Activated CD8-positive, alpha-beta memory T cell treated with anti-CD3 and anti-CD28 coated beads, Interleukin-2, amount 50 U/mL, for 4 hours (primary cell): ENCODE measurements at places on chromosomes 1 and 21.

DNA sequence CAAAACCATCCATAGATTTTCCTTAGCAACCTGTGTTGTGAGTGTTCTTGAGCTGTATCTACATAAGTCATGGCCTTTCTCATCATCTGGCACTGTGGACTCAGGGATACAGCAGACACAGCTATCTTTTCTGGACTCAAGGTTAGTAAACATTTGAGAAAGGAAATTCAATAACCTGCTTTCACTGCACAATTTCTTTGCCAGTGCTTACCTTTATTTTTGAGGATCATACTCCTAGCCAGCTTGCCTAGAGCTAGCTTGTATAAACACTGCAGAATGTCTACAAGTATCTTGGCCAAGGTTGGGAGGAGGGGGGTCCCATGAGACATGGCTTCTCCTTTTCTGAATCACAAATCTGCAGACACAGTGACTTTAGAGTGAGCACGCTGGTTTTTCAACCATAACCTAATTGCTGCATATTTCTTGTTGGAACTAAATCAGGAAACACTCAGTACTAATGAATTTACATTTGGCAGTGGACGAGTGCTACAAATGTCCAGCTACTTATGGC lies 27.2 kb downstream of the ADAMTS5 start:
- DNase-seq = no peak

- no peak for DNase-seq
Observed at GRCh38 chr1:205582471-205583291, 49.1 kb downstream of the ELK4 start.

GRCh38 chr1:153577138-153577537 lies 11.5 kb upstream of the S100A2 start:
- no peak for DNase-seq

DNA sequence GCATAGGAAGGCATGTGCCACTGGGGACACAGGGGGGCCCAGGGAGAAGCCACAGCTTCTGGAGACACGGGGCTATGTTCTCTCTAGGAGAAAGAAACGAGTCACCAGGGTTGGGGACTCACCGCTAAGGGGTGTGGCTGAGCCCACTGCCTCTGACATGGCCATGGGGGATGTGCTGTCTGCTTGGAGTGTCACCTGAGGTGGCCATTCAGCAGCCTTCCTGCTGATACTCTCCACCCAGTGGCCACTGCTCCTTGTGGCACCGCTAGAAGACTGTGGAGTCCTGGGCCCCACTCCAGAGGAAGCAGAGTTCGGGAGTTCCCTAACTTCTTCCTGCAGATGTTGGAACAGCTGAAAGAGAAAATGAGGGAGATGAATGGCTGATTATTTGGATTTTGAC lies 91.2 kb upstream of the SLC45A1 start:
- DNase-seq = no peak

DNA sequence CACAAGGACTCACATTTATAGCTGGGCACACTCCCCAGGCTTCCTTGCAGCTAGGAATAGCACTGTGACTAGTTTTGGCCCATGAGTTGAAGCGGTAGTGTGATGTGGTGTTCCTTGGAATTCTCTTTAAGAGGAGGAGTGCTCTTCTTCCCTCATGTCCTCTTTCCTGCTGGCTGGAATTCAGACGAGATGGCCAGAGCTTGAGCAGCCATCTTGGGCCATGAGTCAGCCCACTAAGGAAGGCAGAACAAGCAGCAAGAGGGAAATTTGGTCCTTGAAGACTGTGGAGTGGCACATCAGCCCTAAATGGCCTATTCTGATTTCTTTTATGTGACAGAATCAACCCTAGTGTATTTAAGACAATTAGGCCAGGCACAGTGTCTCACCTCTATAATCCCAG lies 20.0 kb downstream of the HTR6 start:
- no peak for DNase-seq

GRCh38 chr21:44519346-44520325 lies 20.4 kb downstream of the KRTAP10-1 start:
- DNase-seq = no peak

DNA sequence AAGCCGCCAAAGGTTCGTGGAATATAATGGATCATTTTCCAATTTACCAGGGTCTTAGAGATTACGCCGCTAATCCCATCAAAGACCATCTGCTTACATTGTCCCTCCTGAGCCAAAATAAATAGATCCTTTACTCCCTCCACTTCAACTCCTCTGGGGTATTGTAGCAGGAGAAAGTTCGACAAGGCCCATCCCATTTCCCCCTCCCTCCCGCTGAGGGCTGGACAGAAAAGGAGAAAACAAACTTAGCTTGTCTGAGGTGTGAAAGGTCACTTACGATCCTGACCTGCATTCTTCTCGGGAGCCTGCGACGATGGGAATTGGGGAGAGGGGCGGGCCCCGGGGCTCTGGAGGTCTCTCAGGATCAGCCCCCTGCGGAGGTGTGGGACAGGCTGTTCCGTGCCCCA lies 60.8 kb downstream of the MEF2D start:
- no peak for DNase-seq

DNA sequence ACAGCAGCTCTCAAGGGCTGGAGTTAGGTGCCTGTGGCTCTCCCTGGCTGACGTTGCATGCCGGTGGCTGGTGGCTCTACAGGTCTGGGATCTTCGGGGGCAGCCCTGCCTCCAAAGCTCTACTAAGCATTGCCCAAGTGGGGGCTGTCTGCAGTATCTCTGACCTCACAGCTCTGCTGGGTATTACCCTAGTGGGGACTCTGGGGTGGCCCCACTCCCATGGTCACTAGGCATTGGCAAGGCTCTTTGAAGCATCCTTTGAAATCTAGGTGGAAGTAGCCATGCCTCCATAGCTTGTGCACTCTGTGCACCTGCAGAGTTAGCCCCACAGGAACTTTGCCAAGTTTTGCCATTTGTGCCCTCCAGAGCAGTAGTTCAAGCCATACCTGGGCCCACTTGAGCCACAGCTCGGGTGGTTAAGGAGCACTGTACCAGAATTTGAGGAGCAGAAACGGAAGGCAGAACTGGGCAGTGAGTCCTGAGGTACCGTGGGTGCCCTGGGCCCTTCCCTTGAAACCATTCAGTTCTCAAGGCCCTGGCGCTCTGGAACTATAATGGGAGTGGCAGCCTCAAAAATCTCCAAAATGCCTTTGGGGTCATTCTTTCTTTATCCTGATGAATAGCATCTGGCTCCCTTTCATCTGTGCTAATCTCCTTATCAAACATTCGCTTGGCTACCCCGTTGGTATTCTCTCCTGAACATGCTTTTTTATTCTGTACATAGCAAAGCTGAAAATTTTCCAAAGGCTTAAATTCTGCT lies 15.4 kb downstream of the GJA4 start:
- no peak for DNase-seq

DNA sequence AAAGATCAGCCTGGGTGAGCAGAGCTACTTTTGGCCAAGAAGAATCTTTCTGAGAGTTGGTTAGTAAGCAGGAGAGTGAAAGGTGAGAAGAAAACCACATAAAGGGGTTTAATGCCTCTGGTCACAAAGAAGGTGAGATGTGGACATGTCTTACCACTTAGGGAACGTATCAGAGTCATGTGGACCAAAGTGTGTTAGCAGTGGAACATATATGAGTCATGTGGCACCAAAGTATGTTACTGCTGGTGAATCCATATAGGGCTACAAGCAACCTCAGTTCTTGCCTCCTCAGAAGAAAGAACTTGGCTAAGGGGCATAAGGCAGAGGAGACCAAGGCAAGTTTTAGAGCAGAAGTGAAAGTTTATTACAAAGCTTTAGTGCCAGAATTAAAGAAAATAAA lies 411.6 kb upstream of the NEGR1 start:
- DNase-seq = no peak

GRCh38 chr1:23897083-23897482 lies 16.1 kb downstream of the CNR2 start:
- DNase-seq = no peak

GRCh38 chr21:33025489-33026442 lies at the start of gene OLIG2:
Gene OLIG2 (plus strand): TSS chr21:33025935. CDS start chr21:33026863, 928 bp downstream.
- no peak for DNase-seq

- DNase-seq = no peak
Observed at GRCh38 chr1:247357781-247358211, 26.1 kb upstream of the ZNF496 start.

- DNase-seq = peak; percentile 90
Observed at GRCh38 chr1:9867408-9868243, 42.4 kb downstream of the CTNNBIP1 start.

- DNase-seq = no peak
Observed at GRCh38 chr1:182080955-182081582, 19.6 kb upstream of the ZNF648 start.

GRCh38 chr21:41951876-41952567 lies 1.8 kb downstream of the C2CD2 start:
- DNase-seq = no peak

- DNase-seq = no peak
Observed at GRCh38 chr1:30385246-30385995, 338.0 kb downstream of the MATN1 start.

DNA sequence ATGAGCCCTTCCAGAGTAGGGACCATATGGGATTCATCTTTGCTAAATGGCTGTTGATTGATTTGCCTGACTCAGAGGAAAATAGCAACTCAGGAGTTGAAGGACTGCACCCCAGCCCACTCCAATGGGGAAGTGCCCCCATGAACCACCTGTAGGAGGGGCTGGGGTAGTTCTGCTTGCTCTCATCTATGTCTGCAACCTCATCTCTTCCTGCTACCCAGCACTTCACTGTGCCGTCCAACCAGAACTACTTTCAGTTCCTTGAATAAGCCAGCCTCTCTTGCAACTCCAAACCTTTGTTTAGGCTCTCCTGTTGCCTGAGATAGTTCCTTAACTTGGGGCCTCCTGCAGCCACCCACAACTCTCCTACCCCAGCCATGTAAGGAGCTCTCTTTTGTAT lies 26.6 kb downstream of the BEND5 start:
- no peak for DNase-seq

- no peak for DNase-seq
Observed at GRCh38 chr1:4084896-4085295, 184.8 kb upstream of the C1orf174 start.

- DNase-seq = no peak
Observed at GRCh38 chr1:41711581-41711980, 207.1 kb downstream of the HIVEP3 start.

- DNase-seq = no peak
Observed at GRCh38 chr1:156525856-156526489, 25.4 kb upstream of the MEF2D start.
